ENCODE measurements at places on chromosomes 6 and 20.

DNA sequence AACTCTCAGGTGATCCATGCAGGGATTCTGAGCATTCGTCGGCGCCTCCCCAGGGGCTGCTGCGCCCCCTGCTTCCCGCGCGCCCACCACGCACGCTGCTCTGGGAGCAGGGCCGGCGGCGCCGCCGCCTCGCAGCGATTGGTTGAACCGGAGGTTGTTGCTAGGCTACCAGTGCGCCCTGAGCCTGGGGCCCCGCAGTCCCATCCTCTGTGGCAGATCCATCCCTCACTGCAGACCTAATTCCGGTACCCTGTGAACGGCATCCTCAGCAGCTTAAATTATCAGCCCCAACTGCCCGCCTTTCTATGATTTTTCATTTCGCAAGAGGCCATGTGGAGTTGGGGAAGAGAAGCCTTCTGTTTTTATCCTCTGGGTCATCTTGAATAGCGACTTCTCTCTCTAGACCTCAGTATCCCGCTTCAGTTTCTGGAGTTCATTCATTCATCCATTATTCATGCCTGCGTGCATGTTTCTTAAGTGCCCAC is 15.4 kb downstream of the PNPLA1 start:
- DNase-seq: no peak

- no peak for DNase-seq
Measured at GRCh38 chr6:582370-582769, 74.5 kb downstream of the HUS1B start.

- peak; percentile 39 for DNase-seq
Measured at GRCh38 chr20:37986873-37987601, 46.2 kb downstream of the TTI1 start.

GRCh38 chr20:44594730-44595129 is 12.4 kb downstream of the PKIG start:
- DNase-seq: peak; percentile 55

DNA sequence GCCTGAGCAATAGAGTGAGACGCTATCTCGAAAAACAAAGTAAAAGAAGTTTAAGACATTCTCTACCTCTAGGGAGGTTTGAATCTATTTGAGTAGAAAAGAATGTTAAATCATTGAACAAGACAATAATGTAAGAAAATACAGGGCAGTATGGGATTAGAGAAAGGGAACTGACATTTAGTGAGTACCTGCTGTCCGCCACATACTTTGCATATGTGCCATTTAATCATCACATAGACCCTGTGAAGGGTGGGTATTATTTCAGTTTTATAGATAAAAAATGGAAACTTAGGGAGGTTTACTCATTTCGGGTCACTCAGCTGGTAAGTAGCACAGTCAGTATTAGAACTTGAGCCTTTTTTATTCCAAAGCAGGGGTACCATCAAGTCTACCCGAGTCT is 31.4 kb downstream of the STK4 start:
- no peak for DNase-seq

DNA sequence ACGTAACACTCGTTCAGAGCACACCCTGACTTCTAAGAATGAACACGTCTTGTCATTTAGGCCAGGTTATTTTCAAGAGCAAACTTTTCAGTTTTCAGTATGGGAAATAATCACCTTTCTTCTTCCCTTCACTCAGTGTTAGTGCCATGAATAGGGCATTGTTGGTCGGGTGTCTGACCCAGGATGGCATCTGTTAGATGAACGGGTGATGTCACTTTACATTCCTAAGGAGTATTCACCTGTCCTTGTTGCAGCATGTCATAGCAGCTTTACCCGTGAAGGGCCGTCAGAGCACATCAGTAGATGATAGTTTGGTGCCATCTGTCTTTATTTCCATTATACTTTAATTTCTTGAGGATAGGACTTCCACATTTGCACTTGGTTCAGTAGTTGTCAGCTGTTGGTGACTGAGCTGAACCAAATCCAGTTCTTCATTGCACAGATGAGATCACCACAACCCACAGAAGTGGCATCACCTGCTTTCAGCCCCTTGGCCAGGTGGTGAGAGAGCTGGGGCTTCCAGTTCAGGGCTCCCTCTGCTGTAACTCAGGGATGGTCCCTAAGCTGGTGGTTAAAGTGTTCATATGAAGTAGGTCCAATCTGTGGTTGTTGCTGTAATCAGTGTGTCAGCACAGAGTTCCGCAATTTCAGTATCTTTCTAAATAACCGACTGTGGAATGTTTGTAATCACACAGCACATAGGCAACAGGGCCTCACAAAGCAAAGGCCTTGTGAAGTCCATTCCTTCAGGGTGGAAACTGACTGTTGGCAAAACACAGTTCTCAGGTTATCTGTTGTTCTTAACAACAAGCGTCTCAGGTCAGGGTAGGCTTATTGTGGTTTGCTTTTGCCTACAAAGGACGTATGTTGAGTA is 68.2 kb downstream of the FAM120B start:
- DNase-seq: peak; percentile 57

DNA sequence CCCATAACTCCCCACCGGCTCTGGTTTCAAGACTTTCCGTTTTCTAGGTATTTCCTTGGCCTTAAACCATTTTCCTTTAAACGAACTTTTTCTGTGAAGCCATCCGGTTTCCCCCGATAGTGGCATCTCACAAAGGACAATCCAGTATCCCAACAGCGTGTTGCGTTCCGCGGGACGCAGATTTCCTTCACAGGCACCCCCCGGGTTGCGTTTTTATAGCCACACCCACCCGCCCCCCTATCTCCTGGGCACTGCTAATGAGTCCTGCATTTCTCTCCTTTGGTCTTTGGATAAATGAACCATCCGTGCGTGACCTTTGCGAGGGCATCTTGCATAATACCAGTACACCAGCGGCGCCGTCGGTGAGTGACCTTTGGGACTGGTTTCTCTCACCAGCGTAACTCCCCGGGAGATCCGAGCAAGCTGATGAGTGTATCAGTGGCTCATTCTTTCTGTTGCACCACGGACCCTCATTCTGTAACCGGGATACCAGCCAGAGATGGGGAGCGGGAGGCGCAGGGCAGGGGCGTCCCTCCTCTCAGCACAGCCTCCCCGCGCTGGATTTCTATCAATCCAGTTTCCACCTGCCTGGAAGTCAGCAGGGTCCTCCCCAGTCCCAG is 586 bp upstream of the NQO2 start:
- peak; percentile 93 for DNase-seq

GRCh38 chr6:77786935-77787629 is 134.2 kb downstream of the MEI4 start:
- no peak for DNase-seq

- no peak for DNase-seq
Measured at GRCh38 chr6:159425421-159425820, 256.2 kb downstream of the FNDC1 start.

DNA sequence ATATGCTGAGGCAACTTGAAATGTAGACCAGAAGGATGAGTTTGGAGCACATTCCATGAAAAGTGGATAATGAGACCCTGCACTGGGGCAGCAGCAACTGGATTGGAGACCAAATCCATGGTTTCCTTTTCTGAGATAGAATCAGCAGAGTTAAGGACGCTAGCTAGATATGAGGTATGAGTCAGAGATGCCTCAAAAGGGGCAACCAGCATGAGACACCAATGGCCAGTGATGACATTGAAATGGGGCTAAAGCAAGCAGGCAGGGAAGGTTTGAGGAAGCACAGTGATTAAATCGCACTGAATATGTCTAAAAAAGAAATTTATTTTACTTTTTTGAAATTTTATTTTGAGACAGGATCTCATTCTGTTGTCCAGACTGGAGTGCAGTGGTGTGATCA is 802.4 kb downstream of the TFAP2A start:
- DNase-seq: no peak

- DNase-seq: no peak
Measured at GRCh38 chr6:14250573-14250972, 133.0 kb downstream of the CD83 start.

GRCh38 chr20:37358366-37359150 is 12.6 kb downstream of the SRC start:
- DNase-seq: no peak

GRCh38 chr6:158969148-158969547 is 30.9 kb downstream of the RSPH3 start:
- peak; percentile 6 for DNase-seq

- no peak for DNase-seq
Measured at GRCh38 chr6:168451805-168452517, 11.0 kb downstream of the SMOC2 start.

DNA sequence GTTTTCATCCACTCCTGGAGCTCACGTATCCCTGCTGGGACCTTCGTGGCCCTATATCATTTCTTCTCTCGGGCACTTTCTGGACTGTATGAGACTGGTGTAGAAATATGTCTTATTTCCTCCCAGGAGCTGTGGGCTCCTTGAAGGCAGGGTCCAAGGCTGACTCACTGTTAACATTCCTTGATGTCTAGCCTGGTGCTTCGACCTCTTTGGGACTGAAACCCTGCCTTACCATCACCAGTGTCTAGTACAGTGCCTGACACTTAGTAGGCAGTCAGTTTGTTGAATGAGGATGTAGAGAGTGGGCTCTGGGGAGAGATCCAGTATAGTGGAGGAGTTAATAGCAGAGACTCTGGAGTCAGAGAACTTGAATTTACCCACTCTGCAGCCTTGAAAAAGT is 23.6 kb downstream of the POFUT1 start:
- no peak for DNase-seq

GRCh38 chr20:60754856-60755255 is 497.2 kb upstream of the CDH4 start:
- no peak for DNase-seq

- DNase-seq: no peak
Measured at GRCh38 chr6:41103847-41104246, 31.1 kb downstream of the NFYA start.

- DNase-seq: no peak
Measured at GRCh38 chr6:106513808-106514582, 115.3 kb downstream of the RTN4IP1 start.

GRCh38 chr6:134026597-134026996 is 25.8 kb downstream of the SLC2A12 start:
- peak; percentile 29 for DNase-seq
